EH (cell line): ENCODE measurements at places on chromosomes 13 and 19.
A peak's percentile ranks its signal among the peaks of the same experiment; 100 is the strongest.

DNA sequence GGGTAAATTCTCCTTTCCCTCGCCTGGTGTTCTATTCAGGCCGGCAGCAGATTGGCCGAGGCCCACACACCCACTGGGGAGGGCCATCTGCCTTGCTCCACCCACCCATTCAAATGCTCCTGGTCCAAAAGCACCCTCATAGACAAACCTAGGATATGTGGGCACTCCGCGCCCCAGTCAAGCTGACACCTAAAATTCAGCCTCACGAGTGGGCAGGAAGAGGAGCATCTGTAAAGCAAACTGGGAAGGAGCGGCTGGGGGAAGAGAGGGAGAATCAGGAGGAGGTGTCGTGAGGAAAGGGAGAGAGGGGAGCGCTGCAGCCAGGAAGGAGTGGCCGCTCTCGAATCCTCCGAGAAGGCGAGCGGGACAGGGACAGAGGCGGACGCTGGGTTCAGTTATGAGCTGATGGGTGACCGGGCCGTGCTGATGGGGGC lies 136.9 kb downstream of the USP12 start:
- DNase-seq, result peak; percentile 26

- peak; percentile 26 for DNase-seq
Observed at GRCh38 chr19:37361994-37362393, 8.9 kb upstream of the ZNF527 start.

GRCh38 chr13:108572782-108573211 lies 56.6 kb upstream of the MYO16 start:
- no peak for DNase-seq

- DNase-seq, result peak; percentile 89
Observed at GRCh38 chr19:18995804-18996241, 37.5 kb downstream of the SUGP2 start.

DNA sequence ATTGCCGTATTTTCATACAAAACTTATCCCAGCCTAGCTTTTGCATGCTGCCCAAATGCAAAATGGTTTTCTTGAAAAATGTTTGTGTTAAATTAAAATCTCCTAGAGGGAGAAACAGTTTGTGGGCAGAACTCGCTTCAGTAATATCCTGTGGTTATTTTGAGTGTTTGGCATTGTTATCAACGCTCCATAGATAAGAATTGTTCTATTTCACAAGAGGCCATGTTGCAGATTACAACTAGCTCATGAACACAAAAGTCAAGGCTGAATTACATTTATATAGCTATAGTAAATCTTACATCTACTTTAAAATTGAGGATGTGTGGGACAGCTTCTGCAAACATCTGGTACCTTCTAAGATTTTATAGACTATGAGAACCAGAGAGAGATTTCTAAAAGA lies 447.9 kb downstream of the DCT start:
- no peak for DNase-seq

DNA sequence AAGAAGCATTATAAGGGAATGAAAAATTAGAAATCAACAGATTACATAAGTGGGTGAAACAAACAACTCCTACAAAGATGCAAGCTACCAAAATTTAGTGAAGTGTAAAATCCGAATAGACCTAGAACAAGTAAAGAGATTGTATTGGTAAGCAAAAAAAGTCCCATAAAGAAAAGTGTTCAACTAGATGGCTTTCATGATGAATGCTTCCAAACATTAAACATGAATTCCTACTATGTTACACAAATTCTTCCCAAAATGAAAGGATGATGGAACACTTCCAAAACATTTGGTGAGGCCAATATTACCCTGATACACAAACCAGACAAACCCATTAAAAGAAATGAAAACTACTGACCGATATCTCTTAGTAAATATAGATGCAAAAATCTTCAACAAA lies 139.0 kb downstream of the GPC5 start:
- no peak for DNase-seq

- DNase-seq, result no peak
Observed at GRCh38 chr13:38688674-38689073, 1.8 kb downstream of the FREM2 start.

GRCh38 chr19:56972291-56972841 lies 131.8 kb upstream of the PEG3 start:
- DNase-seq, result no peak

DNA sequence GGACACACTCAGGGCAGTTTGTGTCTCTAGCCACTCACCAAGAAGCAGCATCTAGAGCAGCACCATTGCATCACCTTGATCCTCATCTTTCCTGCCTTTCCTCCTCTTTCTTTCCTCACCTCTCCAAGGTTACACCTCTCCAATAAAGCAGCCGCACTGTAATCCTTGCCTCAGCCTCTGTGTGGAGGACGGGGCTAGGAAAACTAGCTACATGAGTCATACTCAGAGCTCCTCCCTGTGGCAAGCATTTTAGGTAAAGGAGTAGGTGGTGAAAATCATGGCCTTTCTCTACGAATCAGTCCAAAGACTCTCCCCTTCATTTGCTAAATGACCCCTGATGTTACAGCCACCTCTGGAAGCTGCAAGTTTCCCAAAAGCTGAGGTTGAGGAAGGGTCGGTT lies 108.9 kb downstream of the DNAJC15 start:
- peak; percentile 37 for DNase-seq

GRCh38 chr19:45244133-45244794 lies 943 bp downstream of the EXOC3L2 start:
- DNase-seq, result peak; percentile 11

DNA sequence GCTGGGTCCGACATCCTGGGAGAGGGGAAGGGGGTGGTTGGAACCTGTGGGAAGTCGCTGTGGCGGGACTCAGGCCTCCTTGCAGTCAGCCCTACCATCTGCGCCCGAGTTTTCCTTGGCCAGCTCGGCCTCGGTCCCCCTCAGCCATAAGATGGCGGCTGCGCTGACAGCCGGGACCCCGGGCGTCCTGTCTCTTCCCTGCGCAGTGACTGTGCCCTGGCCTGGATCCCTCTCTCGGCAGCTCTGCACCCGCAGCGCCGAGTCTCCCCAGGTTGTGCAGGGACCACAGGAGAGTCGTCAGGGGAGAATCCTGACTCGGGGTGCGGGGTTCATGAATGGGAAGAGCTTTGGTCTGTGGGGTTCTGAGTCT lies 345 bp downstream of the ZNF257 start:
- DNase-seq, result no peak

- no peak for DNase-seq
Observed at GRCh38 chr13:94090773-94091480, 388.6 kb downstream of the DCT start.

GRCh38 chr19:37594982-37595382 lies 306 bp downstream of the ZNF540 start:
- no peak for DNase-seq

GRCh38 chr13:100254002-100254401 lies 165.1 kb downstream of the PCCA start:
- no peak for DNase-seq

GRCh38 chr13:41848435-41849255 lies 112.3 kb downstream of the VWA8 start:
- DNase-seq, result peak; percentile 65

- DNase-seq, result no peak
Observed at GRCh38 chr19:47448360-47448727, 23.3 kb downstream of the SLC8A2 start.

GRCh38 chr19:51739466-51740213 lies 12.0 kb downstream of the FPR1 start:
- no peak for DNase-seq

GRCh38 chr13:36490055-36490454 lies 57.8 kb downstream of the CCNA1 start:
- no peak for DNase-seq

- no peak for DNase-seq
Observed at GRCh38 chr13:94623316-94623715, 21.7 kb downstream of the GPR180 start.

GRCh38 chr19:30804751-30805150 lies 432.6 kb downstream of the ZNF536 start:
- DNase-seq, result no peak

DNA sequence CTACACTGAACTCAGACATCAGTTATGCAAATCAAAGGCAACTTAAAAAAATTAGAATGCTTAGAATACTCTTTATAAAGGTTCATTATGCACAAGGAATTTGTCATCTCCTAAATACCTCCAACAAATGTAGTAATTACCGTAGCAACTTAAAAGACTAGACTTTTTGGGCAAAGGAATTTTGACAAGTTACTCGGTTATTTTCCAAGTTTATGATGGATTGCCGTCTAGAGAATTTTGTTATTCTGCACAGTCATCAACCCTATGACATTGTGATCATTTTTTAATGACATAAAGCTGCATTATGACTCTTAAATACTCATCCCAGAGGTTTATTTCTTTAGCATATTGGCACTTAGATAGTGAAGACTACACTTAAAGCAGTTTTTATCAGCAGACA lies 71.9 kb downstream of the TRPC4 start:
- DNase-seq, result peak; percentile 31

DNA sequence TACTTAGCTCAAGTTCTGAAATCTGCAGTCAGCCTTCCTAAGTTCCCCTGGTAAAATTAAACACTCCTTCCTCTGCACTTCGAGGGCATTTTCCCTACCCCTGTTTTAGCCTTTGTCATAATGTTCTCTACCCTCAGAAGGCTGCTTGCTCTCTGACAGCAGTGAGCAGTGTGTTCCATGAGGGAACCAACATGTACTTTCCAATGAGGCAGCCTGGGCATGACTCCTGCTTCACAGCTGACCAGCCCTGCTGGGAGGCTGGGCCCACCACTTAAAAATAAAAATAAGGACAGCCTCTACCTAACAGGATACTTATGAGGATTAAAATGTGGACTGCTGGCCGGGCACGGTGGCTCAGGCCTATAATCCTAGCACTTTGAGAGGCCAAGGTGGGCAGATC lies 26.4 kb downstream of the RUBCNL start:
- DNase-seq, result no peak

GRCh38 chr13:98835156-98835555 lies 82.7 kb upstream of the SLC15A1 start:
- DNase-seq, result no peak

DNA sequence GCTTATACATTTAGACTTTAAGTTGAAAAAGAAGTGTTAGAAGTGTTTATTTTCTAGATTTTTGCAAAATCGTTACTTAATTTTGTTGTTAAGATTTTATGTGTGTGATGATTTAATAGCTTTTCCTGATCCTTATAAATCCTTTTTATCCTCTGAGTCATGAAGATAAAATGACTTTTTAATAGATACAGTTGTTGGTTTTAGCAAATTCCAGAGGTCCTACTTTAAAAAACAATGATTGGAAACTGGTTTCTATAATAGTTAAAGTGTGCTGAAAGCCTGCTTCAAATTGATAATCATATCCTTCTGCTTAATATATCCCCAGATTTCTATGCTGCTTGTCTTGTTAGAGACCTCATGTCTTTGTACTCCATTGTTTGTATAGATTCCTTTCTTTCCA lies 39.0 kb downstream of the RNASEH2B start:
- DNase-seq, result peak; percentile 52

GRCh38 chr19:11137542-11138384 lies 17.8 kb downstream of the SPC24 start:
- DNase-seq, result peak; percentile 94

DNA sequence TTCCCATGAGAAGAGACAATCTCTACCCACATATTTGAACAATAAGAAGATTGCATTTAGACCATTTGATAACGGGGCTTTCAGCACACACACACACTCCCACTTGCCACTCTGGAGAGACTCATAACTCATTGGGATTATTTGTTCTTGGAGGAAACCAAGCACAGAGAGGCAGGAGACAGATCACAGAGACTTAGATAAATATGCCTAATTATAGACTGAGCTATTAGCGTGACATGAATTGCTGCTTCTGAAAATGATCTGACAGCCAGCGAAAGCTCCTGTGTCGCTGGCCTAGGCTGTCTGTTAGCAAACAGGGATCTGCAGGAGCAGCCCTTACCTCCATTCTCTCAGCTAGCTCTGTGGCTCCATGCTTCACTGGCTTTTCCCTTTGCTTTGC lies 111.4 kb downstream of the CCNA1 start:
- DNase-seq, result no peak

DNA sequence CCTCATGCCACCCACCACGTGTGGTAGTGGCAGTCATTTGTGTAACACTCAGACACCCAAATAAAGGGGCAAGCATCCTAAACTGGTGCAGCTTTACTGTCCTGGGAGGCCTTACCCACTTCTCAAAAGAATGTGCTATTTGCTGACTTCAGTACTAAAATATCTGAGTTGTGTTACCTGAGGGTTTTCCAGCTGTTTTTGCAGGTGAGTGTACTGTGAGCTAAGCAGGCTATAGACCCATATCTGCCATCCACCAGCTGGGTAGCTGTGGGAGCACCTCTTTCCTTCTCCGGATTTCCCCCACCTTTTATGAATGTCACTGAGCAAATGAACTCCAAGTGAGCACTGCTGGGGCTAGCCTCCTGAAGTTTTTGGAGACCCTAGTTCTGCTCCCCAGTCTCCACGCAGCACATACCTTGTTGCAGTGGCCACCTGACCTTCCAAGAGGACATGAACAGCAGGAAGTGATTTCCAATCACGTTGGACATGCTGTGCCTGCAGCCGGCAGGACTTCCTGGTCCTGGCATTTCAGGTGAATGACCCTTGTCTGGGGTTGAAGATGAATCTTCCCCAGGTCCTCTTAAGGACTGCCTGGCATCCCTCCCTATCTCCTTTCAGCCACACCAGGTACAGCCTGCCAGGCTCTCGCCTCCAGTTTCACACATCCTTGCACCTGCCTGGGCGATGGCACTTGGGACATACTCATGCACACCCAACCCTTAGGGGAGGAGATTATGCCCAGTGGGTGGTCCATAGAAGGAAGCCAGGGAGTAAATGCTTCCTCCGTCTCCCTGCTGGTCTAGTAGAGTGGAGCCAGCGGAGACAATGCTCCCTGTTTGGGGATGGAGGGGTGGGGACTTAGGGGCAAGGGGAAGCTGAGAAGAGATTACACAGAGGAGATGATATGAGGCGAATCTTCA lies 109.5 kb upstream of the SPATA13 start:
- DNase-seq, result no peak

- DNase-seq, result no peak
Observed at GRCh38 chr13:95926231-95926630, 127.0 kb downstream of the UGGT2 start.

GRCh38 chr19:38012944-38013343 lies 105.9 kb downstream of the SIPA1L3 start:
- no peak for DNase-seq

- DNase-seq, result peak; percentile 81
Observed at GRCh38 chr13:46341112-46341711, 45.8 kb downstream of the RUBCNL start.

DNA sequence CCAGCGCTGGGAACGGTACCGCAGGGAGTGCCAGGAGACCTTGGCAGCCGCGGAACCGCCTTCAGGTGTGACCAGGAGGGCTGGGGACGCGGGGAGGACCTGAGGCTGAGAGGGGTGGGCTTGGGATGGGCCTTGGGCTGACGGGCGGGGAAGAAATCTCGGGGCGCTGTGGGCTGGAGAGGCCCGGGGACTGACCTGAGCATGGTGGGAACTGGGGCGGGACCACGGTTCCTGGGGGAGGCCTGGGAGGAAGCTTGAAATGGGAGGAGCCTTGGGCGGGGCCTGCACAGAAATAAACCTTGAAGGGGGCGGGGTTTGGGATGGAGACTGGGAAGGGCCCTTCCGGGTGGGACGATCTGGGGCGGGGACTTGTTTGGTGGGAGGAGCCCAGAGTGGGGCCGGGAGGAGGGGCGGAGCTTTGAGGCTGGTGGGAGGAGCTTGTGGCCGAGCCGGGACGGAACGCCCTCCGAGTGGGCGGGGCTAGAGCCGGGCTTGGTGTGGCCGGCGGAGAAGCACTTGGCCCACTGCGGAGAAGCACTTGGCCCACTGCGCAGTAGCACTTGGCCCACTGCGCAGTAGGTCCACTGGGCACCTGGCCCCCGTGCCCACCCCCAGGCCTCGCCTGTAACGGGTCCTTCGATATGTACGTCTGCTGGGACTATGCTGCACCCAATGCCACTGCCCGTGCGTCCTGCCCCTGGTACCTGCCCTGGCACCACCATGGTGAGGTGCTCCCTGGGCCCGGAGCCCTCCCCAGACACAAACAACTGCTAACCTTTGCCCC lies 2.8 kb downstream of the GIPR start:
- DNase-seq, result peak; percentile 88
